Activated T-cell treated with anti-CD3 and anti-CD28 coated beads for 1 hour (primary cell): ENCODE measurements at places on chromosomes 3 and 15.
A peak's percentile ranks its signal among the peaks of the same experiment; 100 is the strongest.

GRCh38 chr3:126398423-126399350 lies 4.0 kb downstream of the CFAP100 start:
- DNase-seq = no peak

DNA sequence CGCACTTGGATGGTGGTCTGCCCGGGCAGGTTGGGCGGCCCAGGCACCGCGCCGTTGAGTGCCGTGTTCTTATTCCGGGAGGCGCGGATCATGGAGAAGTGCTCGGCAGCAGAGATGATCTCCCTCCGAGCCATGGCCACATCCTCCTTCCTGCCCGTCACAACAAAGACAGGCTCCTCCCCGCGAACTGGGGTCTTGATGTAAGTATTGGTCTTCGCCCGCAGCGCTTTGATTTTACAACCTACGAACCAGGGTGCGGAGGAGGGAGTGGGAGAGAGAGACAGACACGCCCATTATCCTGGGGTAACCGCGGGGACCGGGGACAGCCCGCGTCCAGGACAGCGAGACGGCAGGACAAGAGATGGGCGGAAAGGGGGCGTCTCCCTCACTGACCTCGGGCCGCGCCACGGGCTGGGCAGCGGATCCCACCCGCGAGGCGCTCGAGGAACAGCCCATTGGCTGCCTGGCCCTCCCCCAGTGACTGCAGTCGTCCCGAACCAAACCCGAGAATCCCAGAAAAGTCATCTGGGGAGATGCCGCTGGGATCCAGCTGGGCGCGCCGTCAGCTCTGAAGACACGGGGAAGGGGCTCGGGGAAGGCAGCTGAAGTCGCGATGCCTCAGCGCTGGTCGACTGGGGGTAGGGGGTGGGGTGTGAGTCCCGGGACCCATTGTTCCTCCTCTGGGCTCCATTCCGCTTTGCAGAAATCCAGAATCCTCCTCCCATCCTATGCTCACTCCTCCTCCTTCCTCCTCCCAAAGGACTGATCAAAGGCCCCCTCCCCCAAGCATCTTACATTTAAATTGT lies 1.2 kb downstream of the MEX3B start:
- no peak for DNase-seq

DNA sequence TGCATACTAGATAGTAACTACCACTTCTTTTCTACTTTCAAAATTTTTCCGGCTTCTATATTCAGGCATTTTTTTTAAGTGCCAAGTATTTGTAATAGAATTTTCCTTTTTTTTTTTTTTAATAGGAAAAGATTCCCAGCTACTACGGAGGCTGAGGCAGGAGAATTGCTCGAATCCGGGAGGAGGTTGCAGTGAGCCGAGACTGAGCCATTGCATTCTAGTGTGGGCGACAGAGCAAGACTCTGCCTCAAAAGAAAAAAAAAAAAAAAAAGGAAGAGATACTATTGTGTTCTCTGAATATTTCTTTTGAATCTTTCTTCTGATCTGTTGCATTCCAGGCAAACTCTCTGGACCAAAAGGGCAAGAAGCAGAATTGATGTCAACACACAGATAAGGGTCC lies 557.3 kb downstream of the FGF12 start:
- DNase-seq = no peak

DNA sequence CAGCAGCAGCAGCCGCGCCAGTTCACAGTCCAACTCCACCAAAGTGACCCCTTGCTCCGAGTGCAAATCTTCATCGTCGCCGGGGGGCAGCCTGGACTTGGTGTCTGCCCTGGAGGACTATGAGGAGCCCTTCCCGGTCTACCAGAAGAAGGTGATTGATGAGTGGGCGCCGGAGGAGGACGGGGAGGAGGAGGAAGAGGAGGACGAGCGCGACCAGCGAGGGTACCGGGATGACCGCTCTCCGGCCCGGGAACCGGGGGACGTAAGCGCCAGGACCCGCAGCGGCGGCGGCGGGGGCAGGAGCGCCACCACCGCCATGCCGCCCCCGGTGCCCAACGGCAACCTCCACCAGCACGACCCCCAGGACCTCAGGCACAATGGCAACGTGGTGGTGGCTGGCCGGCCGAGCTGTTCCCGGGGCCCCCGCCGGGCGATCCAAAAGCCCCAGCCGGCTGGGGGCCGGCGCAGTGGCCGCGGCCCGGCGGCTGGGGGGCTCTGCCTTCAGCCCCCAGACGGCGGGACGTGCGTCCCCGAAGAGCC lies 224.1 kb upstream of the IL12A start:
- DNase-seq = no peak

GRCh38 chr3:178088963-178089362 lies 447.3 kb upstream of the KCNMB2 start:
- DNase-seq = no peak

GRCh38 chr3:44439499-44440295 lies 37.8 kb downstream of the ZNF445 start:
- DNase-seq = peak; percentile 12

- DNase-seq = no peak
These were observed 69.3 kb upstream of the PRR23C start for GRCh38 chr3:139113993-139114375.

DNA sequence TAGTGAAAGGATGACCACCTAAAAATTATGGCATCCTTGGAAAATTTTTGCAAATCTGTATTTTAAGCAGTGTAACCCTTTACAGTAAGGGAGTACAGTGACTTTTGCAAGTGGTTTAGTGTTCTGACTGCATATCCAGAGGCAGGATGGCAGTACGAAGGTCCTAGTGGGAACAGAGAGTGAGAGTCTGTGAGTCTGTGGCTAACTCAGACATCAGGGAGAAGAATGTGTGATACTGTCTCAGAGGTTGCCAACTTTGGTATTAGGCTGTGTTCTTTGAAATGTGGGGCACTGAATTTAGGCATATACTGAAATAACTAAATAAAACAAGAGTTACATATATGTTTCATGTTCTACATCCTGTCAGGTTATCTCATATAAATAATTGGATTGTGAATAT lies 25.7 kb downstream of the PRKCI start:
- DNase-seq = no peak

DNA sequence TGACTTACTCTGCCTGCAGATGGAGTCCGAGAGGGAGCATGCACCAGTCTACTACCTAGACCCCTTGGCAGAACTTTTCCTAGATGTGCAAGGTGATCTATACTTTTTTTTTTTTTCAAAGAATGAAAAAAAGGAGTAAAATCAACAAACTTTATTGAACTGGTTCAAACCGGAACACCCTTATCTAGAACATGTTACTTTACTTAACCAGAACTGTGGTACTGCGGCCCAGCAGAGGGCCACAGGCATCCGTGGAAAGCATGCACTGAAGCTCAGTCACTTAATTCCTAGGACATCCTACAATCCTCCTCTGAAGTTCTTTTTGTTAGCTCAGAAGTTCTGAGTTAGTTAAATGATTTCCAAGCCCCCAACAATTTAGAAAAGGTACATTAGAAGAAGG lies 21.6 kb downstream of the CHAC1 start:
- DNase-seq = no peak

DNA sequence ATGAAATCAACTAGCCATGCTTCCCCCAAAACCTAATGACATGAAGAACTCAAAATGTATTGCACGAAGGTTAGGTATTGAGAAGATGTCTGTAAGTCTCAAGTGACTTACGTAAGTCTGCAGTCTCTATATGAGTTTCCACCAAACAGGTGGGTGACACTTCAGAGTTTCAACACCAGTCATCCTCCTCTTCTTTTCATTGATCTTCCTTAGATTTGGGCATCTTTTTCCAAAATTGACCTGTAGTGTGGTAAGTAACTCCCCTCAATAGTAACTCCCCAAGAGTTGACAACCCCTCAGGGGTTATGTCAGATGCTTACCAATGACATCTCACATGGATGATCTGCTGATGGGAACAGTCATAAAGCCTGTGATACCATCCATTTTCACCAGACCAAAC lies 46.1 kb downstream of the GPR176 start:
- no peak for DNase-seq

GRCh38 chr3:23900744-23901143 lies 16.0 kb downstream of the NKIRAS1 start:
- DNase-seq = no peak

DNA sequence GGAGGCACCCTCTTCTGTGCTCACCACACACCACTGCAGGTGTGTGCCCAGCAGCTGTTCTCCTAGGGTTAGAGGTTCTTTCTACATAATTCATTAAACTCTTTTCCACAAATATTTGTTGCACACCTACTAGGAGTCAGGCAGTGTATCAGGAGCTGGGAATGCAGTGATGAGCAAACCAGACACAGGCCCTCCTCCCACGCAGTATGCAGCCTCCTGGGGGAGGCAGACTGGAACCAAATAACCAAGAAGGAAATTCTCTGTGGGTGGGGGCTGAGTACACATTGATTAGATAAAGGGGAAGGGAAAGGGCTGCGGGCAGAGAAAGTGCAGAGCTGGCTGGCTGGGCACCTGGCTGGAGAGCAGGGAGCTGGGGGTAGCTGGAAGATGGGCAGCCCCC lies 18.5 kb upstream of the C3orf22 start:
- DNase-seq = no peak

- no peak for DNase-seq
These were observed 75.1 kb downstream of the FOXB1 start for GRCh38 chr15:60079210-60079609.

GRCh38 chr15:57495041-57495440 lies 96.7 kb upstream of the MYZAP start:
- no peak for DNase-seq

DNA sequence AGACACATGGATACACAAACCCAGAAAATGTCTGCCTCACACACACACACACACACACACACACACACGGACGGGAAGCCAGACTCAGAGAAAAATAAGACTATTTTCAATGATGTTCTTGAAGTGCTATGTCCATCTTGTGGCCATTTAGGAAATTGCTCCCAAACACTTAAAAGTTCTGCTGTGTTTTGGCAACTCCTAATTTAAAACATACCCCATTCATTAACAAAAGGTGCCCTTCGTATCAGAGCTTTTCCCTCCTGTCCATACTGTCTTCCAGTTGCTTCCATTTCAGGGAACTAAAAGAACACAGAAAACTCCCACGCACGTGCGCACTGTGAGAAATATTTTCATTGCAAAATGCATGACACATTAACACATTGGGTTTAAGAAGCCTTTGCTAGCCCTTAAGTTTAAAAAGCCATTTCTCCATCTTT lies 44.6 kb downstream of the SLC12A1 start:
- DNase-seq = no peak

- DNase-seq = no peak
These were observed 257.9 kb downstream of the PDCD6IP start for GRCh38 chr3:34056181-34056910.

GRCh38 chr15:73954188-73955145 lies 28.2 kb downstream of the LOXL1 start:
- DNase-seq = no peak

DNA sequence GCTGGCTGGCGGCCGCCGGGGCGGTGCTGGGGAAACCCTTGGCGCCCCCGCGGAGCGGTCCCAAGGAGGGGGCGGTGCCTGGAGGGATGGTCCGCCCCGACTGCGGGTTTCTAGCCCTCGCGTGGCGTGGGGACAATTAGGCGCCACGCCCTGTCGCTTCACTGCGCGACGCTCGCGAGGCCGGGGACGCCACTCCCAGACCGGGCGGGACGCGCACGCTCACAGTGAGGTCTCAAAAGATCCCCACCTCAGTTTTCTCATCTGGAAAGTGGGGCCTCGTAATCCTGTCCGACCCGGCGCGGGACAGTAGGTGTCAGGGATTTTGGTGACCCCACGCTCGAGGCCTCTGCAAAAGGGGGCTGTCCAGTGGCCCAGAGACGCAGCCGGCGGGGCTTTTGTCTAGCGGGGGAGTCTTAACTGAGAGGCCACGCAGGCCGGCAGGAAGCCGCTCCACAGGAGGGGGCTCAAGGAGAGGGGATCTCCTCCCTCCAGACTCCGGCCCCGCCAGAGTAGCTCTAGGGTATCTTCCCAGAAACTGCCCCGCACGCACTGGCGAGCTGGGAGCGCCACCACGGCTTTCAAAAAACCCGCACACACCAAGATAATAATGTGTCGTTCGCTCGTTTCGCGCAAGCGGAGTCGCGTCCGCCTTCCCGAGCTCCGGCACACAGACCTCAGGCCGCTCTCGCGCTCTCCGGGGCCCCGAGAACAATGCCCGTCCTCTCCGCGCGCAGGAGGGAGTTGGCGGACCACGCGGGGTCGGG lies 710 bp upstream of the CLK3 start:
- DNase-seq = peak; percentile 83

DNA sequence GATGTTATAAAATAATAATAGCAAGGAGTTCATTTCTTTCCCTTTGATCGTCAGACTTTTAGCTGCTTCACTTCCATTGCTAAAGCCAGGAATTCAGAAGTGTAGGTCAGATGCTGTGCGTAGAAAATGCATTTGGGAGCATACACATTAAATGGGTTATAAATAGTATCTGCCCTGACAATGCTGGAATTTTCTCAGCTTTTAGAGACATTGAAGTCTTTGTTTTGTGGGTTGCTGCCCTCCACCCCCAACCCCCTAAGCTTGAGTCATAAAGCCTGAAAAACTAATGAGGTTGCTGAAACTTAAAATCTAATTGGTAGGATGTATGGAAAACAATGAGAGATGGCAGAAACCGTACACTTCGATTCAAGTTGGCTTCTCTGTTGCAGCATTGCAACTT lies 81.9 kb downstream of the MITF start:
- DNase-seq = no peak

- DNase-seq = no peak
These were observed 175.9 kb downstream of the OTOL1 start for GRCh38 chr3:161672478-161672877.
